Left ventricle myocardium inferior (tissue), 1 donor: ENCODE measurements at places on chromosomes 6 and 20. TPM values are rescaled to one million over a fixed set of nuclear protein-coding genes. Genes with fewer than 3 reads are reported as not detected.

RIMS1 gene
- 0.93 TPM for total RNA-seq

RBM12 gene
- total RNA-seq: 46.2 TPM

NKX2-2 gene
- total RNA-seq: not detected

CDH26 gene
- 1.3 TPM for total RNA-seq

TAGAP gene
- 1.2 TPM for total RNA-seq

GLP1R gene
- 7.5 TPM for total RNA-seq

IPCEF1 gene
- total RNA-seq: 1.7 TPM

TFAP2C gene
- total RNA-seq: 0.19 TPM

MYT1 gene
- 0.11 TPM for total RNA-seq

ASIP gene
- 32.6 TPM for total RNA-seq

TSBP1 gene
- not detected for total RNA-seq

IL17F gene
- total RNA-seq: not detected

ENPP5 gene
- total RNA-seq: 3.0 TPM

SAMD10 gene
- total RNA-seq: 5.6 TPM

GTSF1L gene
- total RNA-seq: not detected

CASS4 gene
- 0.47 TPM for total RNA-seq

EDN3 gene
- total RNA-seq: not detected

UNC5CL gene
- 0.27 TPM for total RNA-seq

OR2J3 gene
- not detected for total RNA-seq

CEP57L1 gene
- total RNA-seq: 6.2 TPM

RIPK1 gene
- total RNA-seq: 6.2 TPM

CALHM6 gene
- total RNA-seq: 1.7 TPM

GPR63 gene
- 1.0 TPM for total RNA-seq

VEGFA gene
- total RNA-seq: 359 TPM

HLA-DOB gene
- not detected for total RNA-seq

SLC25A27 gene
- 18.6 TPM for total RNA-seq

NOX3 gene
- not detected for total RNA-seq

ZBTB9 gene
- 4.9 TPM for total RNA-seq

EYS gene
- 0.08 TPM for total RNA-seq
